ENCODE measurements at places on chromosomes 7 and 10.

DNA sequence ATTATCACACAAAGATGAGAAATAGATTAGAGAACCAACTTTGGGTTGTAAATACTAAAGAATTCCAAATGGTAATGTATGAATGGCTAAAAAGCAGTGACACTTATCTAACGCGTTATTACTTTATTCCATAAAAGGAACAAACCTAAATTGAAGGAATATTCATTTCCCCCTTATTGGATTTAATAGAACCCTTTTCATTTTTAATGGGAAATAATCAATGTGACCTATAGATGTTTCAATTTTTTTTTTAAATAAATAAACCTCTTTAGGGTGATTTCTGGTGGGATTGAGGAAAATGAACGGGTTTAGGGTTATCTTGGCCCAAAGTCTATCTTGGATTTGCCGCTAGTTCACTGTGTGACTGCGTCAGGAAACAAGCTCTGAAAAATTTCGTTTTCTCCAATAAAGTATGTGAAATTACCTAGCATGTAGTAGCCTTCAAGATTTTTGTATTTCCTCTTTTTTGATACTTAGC, 1.9 kb upstream of the ACBD5 start:
- no peak for DNase-seq

GRCh38 chr10:34254596-34254995, 560.5 kb downstream of the PARD3 start:
- peak; percentile 78 for DNase-seq

DNA sequence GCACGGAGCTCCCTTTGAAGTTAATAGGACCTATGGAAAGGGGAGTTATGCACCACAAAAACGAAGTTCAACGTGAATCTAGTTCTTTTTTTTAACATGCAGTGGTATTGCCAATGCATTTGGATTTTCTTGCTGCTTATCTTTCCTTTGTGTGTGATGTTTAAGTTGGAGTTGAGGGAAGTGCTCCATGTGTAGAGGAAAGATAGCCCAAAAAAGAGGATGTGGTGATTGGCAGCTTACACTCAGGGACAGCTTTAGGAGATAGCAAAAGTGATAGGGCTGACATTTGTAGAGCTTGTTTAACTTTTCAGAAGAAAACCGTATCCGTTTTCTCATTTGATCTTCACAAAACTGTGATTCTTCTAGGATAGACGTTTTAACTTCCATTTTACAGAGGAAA, 101.3 kb downstream of the MDFIC start:
- DNase-seq: no peak

DNA sequence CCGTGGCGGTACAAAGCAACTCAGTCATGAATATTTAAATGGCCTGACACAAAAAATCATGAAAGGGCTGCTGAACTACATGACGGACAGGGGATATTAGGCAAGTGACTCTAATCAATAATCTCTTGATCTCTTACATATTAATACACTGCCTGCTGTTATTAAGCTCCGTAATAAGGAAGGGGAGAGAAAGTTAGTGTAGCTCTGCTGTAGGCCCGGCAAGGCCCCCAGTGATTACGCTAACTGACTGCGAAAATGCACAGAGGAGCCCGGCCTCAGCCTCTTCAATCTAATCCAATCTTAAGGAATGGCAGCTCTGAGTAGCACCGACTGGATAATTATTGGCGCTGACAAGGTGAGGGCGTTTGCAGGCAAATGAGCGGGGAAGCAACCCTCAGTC, 583.5 kb upstream of the MKI67 start:
- no peak for DNase-seq

- DNase-seq: peak; percentile 17
Measured at GRCh38 chr10:5291501-5292195, 73.1 kb upstream of the UCN3 start.

DNA sequence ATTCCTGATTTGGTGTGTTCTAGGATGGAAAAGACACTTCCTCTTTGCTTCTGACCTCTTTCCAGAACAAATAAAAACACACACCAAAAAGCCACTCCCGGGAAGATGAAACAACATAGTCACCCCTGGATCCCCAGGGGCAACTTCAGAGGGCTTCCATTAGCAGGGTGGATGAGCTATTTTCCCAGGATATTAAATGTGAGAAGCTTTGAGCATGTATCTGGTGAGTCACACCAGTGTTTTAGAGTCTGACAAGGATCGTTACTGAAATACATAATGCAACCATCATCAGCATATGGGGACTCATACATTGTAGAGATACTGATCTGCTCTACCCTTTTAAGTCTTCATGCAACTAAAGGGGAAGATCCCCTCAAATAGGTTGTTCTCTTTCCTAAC, 115.5 kb upstream of the ZNF438 start:
- no peak for DNase-seq

- DNase-seq: no peak
Measured at GRCh38 chr7:152881893-152882292, 122.3 kb downstream of the ACTR3B start.

DNA sequence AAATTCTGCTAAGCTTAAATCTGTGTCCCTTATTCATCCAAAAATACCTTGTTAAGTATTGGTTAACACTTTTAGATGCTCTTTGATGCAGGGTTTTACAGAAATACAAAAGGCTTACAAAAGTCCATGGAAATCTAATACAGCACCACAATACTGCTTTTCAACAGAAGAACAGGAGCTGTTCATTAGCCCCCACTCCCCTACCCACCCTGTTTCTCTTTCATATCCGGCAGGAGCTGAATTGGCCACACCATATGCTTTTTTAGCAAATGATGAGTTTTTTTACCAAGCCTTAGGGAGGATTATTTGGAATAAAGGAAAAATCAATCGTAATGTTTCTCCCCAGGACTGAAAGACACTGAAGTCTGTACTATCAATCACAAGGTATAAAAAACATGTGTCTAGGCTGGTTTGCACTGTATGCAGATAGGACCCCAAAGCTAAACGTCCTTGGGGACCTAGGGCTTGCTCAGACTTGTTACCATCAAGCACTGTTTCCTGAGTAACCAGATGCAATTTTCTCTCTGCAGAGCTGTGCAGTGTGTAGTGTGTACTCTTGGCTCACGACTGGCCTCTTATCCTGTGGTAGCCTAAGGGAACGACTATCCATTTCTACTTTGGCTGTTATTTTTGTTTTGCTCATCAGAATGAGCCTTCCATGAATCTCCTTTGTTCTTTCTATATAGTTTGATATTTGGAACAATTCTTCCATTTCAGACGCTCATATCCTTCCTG, 143.3 kb upstream of the LRGUK start:
- DNase-seq: no peak

GRCh38 chr7:22153432-22154142, 203.4 kb downstream of the RAPGEF5 start:
- DNase-seq: no peak

DNA sequence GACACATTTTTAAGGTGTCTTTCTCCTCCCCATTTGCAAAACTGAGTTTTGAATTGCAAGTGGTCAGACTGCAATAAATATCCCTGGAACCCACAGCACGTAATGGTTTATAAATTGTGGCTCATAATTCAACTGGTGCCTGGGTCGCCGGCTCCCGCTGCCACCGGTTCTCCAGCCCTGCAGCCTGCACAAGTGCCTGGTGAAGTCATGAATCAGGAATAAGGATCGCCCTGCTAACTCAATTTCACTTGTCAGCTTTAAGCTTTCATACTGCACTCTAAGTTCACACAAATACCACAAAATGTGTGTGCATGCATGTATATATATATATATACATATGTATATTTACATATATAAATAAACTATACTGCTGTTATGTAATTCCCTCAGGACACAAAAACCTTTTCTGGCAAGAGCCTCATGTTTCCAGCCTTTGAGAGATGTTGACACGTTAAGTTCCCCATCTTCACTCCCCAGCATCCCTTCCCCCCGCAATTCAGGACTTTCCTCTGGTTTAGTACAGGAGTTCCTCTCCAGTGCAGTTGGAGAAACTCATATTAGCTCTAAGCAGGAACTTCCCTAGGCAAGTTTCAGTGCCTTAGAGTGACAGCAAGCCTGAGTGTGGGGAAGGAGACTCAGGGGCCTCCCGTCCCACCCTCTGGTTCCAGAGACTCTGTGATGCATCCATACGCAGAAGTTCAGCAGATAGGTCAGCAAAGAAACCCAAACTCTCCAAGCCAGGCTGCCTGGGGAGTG, 129.2 kb upstream of the UNC5B start:
- DNase-seq: no peak

- DNase-seq: no peak
Measured at GRCh38 chr7:23415198-23415597, 55.1 kb downstream of the IGF2BP3 start.

DNA sequence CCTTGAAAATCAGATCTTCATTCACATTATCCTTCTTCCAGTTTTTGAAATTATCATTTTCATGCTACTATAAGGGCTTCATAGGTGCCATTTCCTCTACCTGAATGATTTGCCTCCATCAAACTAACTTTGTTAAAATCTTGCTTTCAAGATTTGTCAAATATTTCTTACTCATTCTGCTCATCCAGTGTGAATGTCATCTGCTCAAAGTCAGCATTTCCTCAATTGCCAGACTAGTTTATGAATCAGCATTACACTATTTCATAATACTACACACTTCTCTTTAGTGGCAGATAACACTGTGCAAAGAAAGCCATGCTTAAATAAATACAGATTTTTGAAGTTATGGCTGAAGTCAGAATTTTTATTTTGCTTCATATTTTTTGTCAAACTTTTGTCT, 21.3 kb upstream of the LIPF start:
- DNase-seq: no peak

DNA sequence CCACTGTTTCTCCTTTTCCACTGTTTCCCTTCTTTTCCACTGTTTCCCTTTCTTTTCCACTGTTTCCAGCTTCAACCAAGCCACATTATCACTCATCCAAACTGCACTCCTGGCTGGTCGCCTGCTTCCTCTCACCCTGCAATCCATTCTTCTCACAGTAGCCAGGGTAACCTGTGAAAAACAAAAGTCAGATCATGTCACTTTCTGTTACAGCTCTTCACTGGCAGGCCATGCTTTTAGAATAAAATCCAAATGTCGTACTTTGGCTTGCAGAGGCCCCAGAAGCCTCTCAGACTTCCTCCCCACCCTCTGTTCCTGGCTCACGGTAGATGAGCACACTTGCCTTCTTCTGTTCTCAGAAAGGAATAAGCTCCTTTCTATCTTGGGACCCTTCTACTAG, 33.9 kb downstream of the STARD3NL start:
- no peak for DNase-seq

DNA sequence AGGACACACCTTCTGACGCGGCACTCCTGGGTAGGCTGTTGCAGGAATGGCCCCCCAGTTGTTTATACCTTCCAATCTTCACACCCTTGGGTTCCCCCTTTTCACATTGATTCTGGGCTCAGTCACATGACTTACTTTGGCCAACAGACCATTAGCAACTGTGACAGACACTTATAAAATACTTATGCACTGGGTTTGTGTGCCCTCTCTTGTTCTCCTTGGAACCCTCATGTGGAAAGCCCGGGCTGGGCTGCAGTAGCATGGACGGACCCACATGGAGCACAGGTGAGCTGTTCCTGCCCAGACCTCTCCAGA, 69.0 kb downstream of the ATXN7L1 start:
- no peak for DNase-seq

GRCh38 chr7:39310699-39311098, 255.5 kb upstream of the YAE1 start:
- no peak for DNase-seq

DNA sequence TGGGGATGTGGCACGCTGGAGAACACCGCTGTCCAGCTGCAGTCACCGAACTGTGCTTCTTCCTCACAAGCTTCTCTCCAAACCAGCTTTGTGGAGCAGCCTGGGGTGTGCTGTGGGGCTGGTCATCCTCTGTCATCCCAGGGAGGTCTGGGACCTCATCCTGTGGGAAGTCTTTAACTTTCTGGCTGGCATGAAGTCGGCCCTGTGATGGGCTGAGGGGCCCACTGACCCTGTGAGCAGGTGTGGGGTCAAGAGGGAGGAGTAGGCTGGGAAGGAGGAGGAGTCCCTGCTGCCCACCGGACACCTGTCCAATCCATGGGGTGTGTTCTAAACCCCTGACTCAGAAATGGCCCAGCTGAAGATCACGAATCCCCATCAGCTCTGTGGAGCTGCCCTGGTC, 136.2 kb upstream of the SHH start:
- DNase-seq: no peak

GRCh38 chr7:19143881-19144574, 1.2 kb downstream of the FERD3L start:
- DNase-seq: no peak

GRCh38 chr7:36448781-36449379, 59.2 kb downstream of the ANLN start:
- no peak for DNase-seq
